ENCODE measurements at places on chromosomes 1 and 21.

DNA sequence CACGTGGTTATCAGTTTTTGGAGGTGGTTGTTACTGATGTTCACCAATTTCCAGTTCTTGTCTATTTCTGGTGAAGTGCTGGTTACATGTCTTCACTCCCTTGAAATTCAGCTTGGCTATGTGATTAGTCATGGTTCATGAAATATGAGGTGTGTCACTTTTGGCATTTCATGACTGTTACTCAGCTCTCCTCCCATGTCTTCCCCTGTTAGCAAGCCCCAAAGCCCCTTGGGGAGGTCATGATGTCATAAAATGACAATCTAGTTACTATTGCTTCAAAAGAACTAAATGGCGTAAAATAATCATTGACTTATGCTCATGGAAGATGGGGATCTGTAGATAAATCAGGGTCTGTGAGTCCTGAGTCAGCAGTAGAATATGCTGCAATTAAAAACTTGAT, 425.1 kb downstream of the SETD4 start:
- no peak for DNase-seq

GRCh38 chr1:234719454-234720251, 109.7 kb upstream of the IRF2BP2 start:
- DNase-seq = no peak

DNA sequence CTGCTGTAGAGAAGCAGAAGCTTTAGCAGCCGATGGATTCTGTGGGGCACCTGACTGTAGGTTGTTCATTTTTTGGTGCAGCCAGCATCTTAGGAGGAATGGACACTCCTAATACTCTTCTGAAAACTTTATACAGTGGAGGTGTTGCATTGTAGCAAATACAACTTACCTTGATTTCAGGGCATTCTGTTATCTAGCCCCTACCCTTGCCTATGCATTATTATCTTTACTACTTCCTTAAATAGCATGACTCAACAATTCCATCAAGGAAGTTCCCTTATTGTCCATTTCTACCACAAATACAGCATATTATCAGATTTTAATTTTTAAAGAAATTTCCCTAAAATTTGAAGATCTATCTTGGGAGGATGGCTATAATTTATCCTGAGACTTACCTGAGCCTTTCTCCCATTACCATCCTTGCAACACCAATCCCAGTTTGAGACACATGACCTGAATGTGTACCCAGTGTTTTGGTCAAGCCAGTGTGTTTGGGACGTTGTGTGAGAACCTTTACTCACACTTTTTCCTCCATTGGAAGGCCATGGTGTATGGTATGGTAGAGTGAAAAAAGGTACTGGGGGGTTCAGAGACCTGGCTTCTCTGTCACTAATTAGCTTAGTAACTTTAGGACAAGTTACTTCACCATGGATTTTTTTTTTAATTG, 9.2 kb downstream of the POU2F1 start:
- DNase-seq = peak; percentile 49

DNA sequence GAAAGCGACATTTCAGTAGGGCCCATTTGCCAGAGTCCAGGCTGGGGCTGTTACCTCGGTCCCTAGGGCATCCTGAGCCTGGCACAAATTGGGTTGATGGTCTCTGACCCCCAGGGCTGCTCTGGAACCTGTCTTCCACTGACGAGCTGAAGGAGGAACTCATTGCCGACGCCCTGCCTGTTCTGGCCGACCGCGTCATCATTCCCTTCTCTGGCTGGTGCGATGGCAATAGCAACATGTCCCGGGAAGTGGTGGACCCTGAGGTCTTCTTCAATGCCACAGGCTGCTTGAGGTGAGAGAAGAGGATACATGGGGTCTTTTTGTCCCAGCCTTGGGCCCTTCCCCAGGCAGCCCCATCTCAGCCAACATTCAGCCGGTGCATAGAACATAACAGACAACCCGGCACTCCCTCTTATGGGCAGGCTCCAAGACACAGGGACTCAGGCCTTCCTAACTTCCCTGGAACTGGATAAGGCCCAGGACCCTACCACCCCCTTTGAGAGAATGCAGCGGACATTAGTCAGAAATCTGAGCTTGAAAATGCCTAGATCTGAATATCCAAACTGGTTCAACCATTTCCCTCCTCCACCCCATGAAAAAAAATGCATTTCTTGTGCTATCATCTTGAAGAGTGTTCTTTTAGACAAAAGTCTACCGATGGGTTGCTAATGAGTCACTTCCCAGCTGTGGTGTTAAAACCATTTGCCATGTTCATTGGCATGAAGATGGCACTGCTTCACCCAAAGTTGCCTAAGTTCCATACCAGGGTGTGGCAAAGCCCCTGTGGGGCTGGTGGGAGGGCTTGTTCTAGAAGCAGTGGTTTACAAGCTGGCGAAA, 35.4 kb downstream of the PKP1 start:
- no peak for DNase-seq

DNA sequence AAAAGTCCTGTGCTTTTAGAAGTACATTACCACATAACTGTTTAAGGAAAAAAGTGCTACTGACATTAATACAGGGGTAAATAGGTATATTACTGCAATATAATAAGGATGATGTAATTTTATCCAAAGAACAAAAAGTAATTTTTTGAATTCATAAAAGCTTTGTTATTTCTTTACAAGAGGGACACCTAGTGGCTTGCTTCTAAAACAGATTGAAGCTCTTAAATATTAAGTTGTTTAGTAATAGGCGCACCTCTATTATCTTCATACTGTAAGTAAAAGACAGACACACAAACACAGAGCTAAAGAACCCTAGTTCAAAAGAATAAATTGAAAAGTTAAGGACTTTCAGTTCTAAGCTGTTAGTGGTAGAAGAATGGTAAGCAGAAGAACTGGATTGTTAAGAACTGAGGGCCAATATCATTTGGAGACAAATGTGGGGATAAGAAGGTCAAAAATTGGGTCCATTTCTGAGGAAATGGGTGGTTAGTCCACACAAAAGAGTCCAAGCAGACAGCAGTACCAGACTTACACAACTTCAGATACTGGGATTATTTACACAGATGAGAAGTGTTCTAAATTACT, 15.4 kb downstream of the ZNHIT6 start:
- DNase-seq = no peak

- DNase-seq = no peak
Measured at GRCh38 chr1:114092186-114093062, 61.2 kb downstream of the SYT6 start.

GRCh38 chr1:84330125-84330984, 28.8 kb downstream of the SAMD13 start:
- peak; percentile 20 for DNase-seq

- DNase-seq = no peak
Measured at GRCh38 chr1:162954824-162955223, 93.8 kb upstream of the CCDC190 start.

DNA sequence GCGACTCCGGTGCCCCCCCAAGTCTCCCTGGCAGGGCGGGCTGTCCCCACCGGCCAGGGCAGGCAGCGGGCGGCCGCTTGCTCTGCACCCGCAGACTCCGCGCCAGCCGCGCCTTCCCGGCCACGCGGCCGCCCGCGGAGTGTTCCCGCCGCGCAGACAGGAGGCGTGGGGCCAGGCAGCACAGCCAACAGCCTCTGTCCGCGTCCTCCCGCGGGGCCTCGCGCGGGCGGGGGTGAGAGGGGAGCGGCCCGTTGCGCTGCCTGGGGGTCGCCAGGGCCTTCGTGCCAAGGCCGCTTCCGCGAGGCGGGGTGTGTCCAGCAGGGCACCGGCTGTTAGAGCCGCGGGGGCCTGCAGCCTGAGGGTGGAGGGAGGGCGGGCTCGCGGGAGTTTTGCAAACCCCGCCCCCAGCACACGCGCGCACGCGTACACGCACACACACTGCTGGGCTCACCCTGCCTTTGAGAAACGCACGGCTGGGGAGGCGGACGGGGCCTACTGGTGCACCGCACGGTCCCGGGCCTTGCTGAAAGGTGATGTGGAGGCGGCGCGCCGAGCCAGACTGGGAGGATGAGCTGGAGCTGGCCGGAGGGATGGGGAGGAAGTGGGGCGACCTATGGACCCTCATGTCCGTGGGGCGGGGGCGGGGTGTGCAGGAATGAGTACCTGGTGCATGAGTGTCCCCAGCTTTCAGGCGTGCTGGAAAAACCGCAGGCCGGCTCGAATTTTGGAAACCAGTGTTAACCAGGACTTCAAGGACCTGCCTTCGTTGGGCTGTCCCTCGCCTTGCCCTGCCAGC, 41.5 kb downstream of the KIAA1614 start:
- DNase-seq = peak; percentile 38

DNA sequence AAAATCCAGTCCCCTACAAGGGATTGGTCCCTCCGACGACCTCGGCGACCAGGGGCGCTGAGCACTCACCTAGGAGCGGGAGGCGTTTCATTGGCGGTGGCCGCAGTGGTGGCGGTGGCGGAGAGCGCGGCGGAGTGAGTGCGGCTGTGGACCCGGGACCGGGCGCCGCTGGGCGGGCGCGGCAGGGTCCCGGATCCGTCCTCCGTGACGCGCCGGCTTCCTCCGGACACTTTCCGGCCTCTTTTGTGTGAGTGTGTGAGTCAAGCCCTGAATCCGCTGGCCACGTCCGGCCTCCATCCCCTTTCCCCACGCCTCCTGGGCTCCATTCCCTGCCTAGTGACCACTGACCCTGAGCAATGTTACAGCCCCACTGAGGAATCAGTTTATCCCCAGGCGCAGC, at the start of gene ADGRL4:
TSS of gene ADGRL4 (minus strand) at position 167 of the 400 bp plus-strand sequence. CDS start at position 91, 76 bp downstream.
- DNase-seq = no peak

DNA sequence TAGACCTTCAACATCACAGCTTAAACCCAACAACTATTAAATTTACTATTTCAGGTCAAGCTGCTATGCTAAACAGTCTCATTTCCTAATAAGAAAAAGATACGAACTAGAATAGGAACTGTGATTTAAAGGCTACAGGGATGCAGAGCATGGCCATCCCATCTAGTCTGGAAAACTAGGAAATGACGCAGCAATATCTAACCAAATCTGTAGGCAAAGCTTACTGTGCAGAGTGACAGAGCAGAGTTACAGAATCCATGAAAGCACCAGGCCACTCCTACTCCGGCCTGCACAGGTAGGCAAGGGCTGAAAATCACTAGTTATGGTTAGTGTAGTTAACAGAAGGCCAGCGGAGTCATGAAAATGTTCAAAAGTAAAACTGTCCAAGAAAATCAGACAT, 2.1 kb downstream of the HLCS start:
- no peak for DNase-seq

DNA sequence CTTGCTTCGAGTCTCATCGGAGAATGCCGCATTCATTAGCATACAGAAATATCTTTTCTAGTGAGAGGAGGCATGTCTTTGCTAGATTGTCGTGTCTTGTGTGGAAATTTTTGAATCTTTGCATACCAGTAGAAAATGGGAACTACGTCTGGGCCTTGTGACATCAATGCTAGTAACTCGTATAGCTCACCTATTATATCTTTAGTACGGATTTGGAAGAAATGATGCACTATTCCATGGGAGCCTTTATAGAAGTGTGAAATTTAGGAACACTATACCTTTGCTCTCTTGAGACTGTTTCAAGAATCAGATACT, 835 bp downstream of the UHMK1 start:
- DNase-seq = peak; percentile 54

GRCh38 chr1:111656086-111657017, 36.8 kb downstream of the RAP1A start:
- DNase-seq = peak; percentile 62

DNA sequence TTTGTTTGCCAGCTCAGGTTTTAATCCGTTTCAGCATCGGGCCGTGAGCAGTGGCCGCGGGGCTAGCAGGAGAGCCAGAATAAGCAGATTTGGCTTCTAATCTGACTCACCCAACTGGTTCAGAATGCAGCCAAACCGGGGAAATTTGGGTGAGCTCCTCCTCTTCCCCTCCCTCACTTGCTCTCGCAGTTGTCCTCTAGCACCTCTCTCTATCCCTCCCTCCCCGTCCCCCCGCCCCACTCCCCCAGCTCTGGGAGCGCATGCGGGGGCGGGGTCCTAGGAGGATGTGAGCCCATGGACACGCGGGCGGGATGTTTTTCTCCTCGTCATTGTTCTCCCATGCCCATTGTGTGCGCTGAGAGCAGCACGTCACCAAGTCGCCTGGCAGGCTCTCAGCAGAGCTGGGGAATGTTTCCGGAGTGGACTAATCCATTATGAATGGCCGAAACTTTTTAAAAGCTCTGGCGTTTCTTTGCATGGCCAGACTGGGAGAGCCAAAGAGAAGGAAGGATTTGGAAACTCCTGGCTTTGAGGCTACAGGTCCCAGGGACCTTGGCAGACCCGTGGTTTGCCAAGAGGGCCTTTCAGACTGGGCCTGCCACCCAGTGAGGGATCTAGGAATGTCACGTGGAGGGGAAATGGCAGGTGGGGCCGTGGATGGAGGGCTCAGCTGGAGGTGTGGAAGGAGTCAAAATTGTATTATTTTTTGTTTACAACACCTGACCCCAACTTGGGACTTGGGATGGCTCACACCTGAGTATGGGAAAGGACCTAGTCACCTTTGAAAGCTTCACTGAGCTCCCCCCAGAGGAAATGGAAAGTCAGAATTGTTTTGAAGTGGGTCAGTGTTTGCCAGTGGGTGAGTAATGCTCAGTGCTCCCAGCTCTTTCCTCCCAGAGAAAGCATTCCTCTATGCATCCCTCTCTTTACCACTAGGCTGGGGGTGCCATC, 39.2 kb downstream of the CDK18 start:
- peak; percentile 46 for DNase-seq

DNA sequence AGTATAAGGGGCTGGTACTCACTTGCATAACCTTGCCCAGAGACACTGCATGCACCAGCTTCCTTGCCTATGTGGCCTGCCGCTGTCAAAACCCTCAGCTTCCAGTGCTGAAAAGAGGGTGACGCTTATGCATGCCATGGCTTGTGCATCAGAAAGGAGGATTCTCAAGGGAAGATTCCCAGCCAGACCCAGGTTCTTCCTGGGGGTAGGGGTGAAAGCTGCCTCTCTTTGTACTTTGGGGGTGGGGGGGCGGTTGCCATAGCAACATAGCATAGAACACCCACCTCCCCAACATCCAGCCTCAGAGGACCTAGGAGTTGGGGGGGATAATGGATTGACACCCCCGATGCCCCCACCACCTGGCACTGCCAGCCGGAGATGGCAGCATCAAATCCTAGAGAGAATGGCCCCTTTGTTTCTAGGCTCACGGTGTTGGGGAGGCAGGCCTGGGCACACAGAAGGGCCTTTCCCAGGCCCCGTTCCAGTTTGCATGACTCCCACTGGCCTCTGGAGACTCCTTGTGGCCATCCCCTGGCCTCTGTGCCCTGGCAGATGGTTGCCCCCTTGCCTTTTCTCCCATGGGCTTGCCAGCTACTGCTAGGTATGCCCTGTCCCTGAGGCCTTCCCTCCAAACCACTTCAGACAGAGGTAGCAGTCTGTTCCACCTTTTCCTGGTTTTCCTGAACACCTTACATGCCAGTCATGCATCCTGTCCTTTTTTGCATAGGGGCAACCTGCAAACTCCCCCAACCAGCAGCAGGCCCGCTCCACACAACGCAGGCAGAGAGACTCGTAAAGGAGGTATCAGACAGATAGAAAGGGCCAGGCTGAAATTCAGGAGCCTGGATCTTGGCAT, 44.6 kb downstream of the RHBG start:
- no peak for DNase-seq

- no peak for DNase-seq
Measured at GRCh38 chr1:195071461-195071860, 1536.8 kb downstream of the KCNT2 start.

GRCh38 chr1:33140153-33141149, 41.4 kb downstream of the TRIM62 start:
- DNase-seq = no peak

Data from inflammatory macrophage (primary cell).